ENCODE measurements at places on chromosomes 11 and 22. TPM values are rescaled to one million over a fixed set of nuclear protein-coding genes. Genes with fewer than 3 reads are reported as not detected.

The LMO2 gene
- total RNA-seq, result 8.2 TPM

The CHRNA10 gene
- total RNA-seq, result 0.56 TPM

The SDHAF2 gene
- total RNA-seq, result 38.0 TPM

The MUC5AC gene
- not detected for total RNA-seq

The CTSW gene
- total RNA-seq, result not detected

Measured in regular cardiac myocyte (primary cell).